ENCODE measurements at places on chromosomes 12 and 14. TPM values are rescaled to one million over a fixed set of nuclear protein-coding genes. Genes with fewer than 3 reads are reported as not detected.
A peak's percentile ranks its signal among the peaks of the same experiment; 100 is the strongest.

GRCh38 chr14:50854521-50854920, 17.3 kb upstream of the ABHD12B start:
- DNase-seq: no peak

DNA sequence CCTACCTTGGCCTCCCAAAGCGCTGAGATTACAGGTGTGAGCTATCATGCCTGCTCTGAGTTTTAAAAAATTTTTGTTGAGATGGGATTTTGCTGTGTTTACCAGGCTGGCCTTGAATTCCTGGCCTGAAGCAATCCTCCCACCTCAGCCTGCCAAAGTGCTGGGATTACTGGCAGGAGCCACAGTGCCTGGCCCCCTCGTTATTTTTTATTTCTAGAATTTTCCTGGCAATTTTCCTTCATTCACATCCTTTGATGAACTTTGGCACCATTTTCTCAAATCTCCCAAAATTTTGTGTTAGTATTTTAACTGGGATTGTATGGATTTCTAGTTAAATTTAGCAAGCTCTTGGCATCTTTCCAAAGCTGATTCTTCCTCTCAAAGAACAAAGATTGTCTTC, 24.6 kb upstream of the SCARB1 start:
- no peak for DNase-seq

Gene SYNDIG1L
- not detected for total RNA-seq

DNA sequence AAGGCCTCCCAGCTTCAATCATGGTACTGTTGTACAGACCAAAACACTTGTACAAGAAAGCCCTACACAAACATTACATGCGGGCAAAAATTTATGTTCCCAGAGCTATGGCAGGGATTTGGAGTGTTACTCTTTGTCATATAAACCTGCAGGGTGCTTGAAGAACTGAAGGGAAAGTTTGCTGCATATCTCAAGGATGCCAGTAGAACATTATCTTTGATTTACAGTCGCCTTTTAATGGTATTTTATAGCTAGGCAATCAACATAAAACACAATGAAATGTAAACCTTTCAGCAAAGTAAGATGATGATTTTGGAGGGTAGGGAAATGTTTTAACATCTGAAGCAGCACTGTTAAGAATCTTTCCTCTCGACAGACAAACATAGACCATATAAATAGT, 305.6 kb downstream of the KCNH5 start:
- no peak for DNase-seq

DNA sequence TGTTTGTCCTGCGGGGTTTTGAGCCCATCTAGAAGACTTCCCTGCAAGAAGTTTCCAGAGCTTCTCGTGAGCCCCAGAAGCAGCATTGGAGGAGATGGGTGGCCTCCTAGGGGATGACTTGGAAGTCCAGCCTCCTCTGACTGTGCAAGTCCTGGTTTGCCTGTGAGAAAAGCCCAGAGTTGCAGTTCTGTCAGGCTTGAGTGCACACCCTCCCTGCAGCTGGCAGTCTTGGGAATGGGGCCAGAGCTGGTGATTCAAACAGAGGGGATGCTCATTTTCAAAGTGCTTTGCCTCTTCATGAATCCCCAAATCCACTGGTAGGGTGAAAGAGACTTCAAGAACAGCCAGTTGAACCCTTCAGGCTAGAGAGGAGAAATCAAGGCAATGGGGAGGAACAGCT, 3.9 kb upstream of the PPP1R1A start:
- DNase-seq: peak; percentile 96

Gene GYS2
- not detected for total RNA-seq

GRCh38 chr14:37972941-37973887, 234.5 kb upstream of the SSTR1 start:
- peak; percentile 25 for DNase-seq

Gene GPX2
- not detected for total RNA-seq

Gene NEMP1
- 7.8 TPM for total RNA-seq

- peak; percentile 33 for DNase-seq
Measured at GRCh38 chr12:42143452-42144157, 1.1 kb downstream of the GXYLT1 start.

DNA sequence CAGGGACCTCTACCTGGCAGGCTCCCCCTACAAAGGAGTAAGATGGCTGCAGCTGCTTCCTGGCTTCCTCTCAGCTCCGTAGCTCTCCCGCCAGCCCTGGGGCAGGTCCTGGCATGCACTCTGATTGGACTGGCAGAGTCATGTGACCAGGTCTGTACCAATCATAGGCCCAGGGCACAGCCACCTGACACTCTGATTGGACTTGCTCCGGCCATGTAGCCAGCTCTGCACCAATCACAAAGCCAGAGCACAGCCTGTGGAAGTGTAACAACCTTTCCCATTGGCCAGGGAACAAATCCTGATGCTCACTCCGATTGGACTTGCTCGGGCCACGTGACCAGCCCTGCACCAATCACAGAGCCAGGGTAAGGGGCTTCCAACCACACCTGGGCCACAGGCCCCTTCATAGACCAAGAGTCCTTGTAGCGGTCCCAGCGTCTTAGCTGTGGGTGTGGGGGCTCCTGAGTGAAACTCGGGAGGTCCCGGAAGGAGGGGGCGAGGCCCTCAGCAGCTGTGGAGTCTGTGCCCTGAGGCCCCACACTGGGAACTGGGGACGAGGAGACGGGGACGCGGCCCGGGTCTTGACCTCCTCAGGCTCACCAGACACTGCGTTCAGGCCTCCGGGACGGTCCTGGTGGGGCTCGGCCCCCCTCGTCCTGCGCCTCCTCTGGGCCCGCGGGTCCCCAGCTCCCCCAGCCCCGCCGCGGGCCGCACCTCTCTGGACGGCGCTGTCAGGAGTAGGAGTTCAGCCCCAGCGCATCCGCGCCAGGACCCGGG, 210.6 kb downstream of the ADGRD1 start:
- no peak for DNase-seq

Gene SYT1
- 1.0 TPM for total RNA-seq

DNA sequence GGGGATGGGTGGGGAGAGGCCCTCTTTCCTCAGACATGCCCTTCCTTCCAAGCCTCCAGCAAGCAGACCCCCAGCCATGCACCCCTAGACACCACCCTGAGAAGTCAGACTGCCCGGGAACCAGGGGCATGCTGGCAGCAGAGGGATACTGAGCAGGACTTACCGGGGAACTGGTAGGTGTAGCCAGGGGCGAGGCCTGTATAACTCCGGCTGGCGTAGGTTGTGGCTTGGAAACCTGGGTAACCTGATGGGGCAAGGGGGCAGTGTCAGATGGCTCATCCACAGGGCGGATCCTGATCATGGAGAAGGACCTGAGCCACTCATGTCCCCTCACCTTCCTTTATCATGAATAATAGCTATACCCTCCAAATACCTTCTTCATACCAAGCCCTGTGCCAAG, 15.8 kb downstream of the MSI1 start:
- no peak for DNase-seq

DNA sequence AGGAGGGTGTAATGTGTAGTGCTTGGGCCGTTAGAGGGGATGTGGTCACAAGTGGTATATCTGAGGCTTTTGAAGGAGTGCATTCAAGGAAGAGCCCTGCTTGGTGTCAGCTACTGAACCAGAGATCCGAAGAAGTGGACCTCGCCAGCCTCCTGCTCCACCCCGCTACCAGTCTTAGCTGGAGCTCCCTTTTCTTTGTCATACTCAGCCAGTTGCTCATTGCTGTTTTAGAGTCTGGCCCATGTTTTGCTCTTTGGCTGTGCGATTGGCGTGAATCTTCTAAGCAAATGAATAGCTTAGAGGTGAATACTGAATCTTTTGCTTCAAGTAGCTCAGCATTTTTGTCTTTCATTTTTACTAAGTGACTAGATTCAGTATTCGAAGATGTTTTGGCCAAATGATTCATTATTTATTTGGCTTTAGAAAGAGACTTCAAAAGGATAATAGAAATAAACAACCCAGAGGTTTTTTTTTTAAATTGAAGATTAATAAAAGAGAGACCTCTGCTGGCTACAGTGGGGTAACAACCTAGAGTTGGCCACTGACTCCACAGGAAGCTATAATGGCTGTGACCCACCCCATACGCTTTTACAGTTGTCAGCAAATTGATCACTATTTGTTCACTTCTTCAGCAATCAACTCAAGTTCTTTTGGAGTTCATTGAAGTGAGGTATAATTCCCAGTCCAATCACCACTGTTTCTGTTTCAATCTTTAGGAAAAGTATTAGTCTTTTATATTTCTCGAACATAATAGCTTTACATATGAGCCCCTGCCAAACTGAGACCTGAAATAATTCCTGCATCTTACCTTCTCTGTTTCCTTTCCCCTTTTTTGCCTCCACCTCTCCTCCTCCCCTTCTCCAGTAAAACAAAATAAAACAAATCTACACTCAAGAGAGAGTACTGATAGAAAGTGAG, 19.9 kb downstream of the CDKN1B start:
- DNase-seq: peak; percentile 57

DNA sequence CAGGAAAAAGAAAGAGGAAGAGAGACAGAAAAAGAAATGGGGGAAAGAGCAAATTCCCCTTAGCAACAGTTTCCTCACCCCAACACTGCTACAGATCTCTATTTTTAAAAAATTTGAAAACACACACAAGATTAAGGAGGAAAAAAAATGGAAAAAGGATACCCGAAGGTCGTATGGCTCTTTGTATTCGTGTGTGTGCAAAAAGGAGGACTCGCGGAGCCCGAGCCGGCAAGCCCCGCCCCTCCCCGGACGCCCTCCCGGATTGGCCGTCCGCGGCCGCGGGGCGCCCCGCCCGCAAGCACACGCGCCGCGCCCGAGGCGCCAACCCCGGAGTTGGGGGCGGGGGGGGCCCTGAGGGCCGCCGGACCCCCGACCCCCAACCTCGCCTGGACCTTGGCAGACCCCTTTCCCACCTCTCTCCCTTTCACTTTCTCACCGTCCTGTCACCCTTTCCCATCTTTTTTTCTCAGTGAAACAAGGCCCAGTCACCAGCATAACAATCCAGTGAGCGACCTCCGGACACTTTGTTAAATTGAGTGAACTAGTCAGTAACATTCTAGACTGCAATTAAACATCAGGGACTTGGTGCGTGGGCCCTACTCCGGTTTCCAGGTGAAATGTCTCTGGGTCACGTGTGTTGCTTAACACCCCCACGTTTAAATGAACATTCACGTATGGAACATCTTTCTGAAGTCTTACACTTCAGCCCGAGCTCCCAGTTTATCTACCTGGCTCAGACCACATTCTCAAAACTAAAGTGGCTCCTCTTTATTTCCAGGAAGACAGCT, at the start of gene C14orf93:
TSS of gene C14orf93 (minus strand) at position 205 of the 788 bp plus-strand sequence. CDS start 11,120 bp downstream, outside the sequence.
- DNase-seq: peak; percentile 28

GRCh38 chr14:99247772-99248171, 24.2 kb downstream of the BCL11B start:
- no peak for DNase-seq

Gene CLEC2A
- not detected for total RNA-seq

- DNase-seq: no peak
Measured at GRCh38 chr12:25397001-25397400, 146.3 kb upstream of the KRAS start.

GRCh38 chr12:6697584-6698351, 2.8 kb downstream of the PIANP start:
- DNase-seq: peak; percentile 37

Gene FAM222A
- total RNA-seq: 3.1 TPM

DNA sequence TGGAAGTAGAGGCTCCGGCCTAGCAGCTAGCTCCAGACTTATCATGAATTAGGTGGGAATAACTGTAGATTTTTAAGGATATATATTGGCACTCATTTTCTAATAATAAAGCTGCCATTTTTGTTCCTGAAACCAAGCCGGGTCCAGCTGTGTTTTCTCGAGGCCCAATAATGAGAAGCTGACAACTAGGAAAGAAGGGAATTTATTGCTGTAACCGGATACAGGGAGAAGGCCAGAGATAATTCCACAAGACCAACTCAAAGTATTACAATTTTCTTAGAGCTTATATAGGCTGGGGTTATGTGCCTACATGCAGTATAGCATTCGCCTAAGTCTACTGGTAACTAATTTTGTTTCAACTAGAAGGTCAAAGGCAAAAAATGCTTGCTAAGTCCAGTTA, 122.3 kb upstream of the FBXO33 start:
- DNase-seq: no peak

DNA sequence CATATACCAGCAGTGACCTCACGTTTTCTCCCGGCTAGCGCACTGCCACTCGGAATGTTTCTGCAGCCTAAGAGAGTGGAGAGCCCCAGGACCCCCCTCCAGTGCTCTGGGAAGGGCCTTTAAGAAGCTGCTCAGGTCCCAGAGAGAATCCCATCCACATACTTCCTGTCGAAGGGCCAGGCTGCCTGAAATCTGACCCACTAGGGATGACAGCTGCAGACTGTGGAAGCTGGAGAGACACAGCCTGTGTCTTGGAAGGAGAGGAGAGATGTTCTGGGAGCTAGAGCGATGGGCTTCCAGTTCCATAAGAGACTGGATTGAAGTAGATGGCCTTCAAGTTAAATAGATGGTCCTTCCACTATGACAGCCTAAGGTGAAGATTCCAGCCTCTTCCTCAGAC, 54.4 kb downstream of the IQSEC3 start:
- no peak for DNase-seq

GRCh38 chr12:21988619-21989018, 47.4 kb upstream of the ABCC9 start:
- no peak for DNase-seq

Gene KRT75
- not detected for total RNA-seq

Measured in renal cortical epithelial cell (primary cell).